NCI-H1048 (cell line): ENCODE measurements at places on chromosomes 4 and X.

GRCh38 chrX:133980832-133981588 is 4.4 kb downstream of the GPC3 start:
- DNase-seq: no peak

DNA sequence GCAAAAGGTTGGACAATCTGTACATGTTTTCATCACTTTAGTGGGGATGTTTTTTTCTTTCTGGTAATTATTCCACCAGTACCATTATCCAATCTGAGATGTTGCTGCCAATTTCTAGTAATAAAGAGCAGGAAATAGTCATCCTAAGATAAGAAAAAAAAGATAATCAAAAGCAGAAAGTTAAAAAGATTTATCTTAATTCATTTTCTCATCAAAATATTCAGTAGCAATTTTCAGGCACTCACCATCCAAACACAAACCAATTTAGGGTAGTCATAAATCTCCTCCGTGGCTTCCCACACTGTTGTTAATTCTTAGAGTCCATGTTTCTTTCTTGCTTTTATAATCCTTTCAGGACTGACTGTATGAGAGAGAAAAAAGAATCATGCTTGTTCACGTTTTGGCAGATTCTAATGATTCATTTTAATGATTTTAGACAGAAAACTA is 263.7 kb upstream of the UGT8 start:
- DNase-seq: no peak

GRCh38 chr4:162510115-162510514 is 346.3 kb upstream of the FSTL5 start:
- DNase-seq: no peak

DNA sequence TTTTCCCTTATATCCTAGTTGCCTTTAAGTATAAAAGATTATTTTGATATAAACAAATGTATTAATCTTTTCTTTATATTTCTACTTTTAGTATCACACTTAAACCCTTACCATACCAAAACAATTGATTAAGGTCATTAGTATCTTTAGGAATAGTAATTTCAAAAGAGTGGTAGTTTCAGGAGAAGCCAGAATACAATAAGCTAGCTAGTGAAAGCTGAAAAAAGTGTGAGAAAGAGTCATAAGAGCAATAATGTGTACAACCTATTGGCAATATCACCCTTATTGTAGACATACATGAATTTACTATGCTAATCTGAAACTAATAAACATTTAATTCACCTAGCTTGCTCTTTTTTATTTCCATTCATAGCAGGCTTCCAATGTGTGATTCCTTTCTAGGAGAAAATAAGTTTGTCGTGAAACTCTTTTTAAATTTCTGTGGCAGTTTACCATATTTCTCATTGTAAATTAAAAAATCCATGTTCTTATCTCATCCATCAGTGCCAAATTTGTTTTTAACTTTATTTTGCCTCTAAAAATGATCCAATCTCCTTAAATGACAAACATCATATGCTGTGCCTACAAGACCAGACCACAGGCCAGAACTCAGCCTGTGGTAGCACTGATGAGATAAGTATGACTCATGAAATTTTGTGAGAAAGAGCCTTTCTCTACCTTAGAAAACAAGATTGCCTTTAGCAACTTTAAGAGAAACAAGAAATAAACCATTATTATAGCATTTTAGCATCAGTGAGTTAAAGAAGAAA is 8.1 kb downstream of the NEK1 start:
- no peak for DNase-seq

- DNase-seq: no peak
These were observed 100.9 kb downstream of the BRWD3 start for GRCh38 chrX:80708781-80709180.

- DNase-seq: no peak
These were observed 931.4 kb downstream of the PCDH7 start for GRCh38 chr4:31651541-31651940.

- no peak for DNase-seq
These were observed 21.0 kb downstream of the S100G start for GRCh38 chrX:16671005-16671404.

GRCh38 chrX:37454537-37455285 is 105.5 kb downstream of the PRRG1 start:
- no peak for DNase-seq

DNA sequence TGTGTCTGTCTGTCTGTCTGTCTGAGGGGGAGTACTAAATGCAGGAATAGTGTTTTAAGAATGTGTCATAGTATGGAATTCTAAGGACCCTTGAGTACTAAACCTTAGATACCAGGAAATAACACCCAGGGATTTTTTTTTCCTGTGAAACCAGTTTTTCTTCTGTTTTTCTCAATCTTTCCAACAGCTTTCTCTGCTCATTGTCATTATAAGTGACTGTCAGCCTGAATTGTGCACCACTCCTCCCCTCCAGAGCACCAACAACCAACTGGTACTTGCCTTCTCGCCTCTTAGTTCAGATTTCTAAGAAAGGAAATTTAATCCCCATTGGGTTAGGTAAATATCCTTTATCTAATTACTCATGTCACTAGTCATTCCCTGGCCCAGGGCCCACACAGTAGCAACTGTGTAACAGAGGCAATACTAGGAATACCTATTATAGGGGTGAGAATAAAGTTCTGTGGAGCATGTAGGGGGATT is 320.6 kb downstream of the ADGRL3 start:
- DNase-seq: no peak
